Adrenal gland (tissue), 19 donors: ENCODE measurements at places on chromosomes 11 and 22. TPM values are rescaled to one million over a fixed set of nuclear protein-coding genes. Genes with fewer than 3 reads are reported as not detected.
A peak's percentile ranks its signal among the peaks of the same experiment; 100 is the strongest.

DNA sequence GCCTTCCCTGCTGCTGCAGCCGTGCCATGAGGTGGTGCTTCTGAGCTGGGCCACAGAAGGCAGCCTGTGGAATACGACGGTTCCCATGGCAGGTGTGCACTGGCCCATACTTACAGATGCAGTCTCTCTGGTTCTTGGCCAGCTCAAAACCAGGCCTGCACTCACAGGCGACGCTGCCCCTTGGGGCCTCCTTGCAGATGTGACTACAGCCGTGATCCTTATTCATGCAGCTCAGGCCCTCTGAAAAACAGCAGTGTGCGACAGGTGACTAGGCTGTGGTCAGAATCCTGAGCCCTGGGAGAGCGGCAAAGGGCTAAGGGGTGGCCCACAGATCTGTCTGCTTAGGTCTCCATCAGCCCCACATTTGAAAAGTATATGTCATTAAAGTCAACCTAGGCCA lies 22.1 kb downstream of the SCUBE2 start:
- DNase-seq, result no peak
- H3K4me3 ChIP-seq, result no peak overlapping the region
- H3K4me1 ChIP-seq, result peaks cover 9% of the 10 kb centered on the region
- no peaks in the 10 kb centered on the region for H3K36me3 ChIP-seq
- H3K27me3 ChIP-seq, result no peaks in the 10 kb centered on the region
- H3K27ac ChIP-seq, result no peak overlapping the region

- peak overlapping the region; percentile 45 for H3K27ac ChIP-seq
- H3K36me3 ChIP-seq, result no peaks in the 10 kb centered on the region
- no peak for DNase-seq
- no peaks in the 10 kb centered on the region for H3K27me3 ChIP-seq
- peaks cover 4% of the 10 kb centered on the region for H3K4me1 ChIP-seq
Observed at GRCh38 chr22:17576470-17576869, 13.2 kb downstream of the SLC25A18 start.

- H3K36me3 ChIP-seq, result no peaks in the 10 kb centered on the region
- H3K4me1 ChIP-seq, result peaks cover 16% of the 10 kb centered on the region
- H3K4me3 ChIP-seq, result no peak overlapping the region
- no peak overlapping the region for H3K27ac ChIP-seq
Observed at GRCh38 chr11:47398551-47398950, 9.8 kb upstream of the SLC39A13 start.

DNA sequence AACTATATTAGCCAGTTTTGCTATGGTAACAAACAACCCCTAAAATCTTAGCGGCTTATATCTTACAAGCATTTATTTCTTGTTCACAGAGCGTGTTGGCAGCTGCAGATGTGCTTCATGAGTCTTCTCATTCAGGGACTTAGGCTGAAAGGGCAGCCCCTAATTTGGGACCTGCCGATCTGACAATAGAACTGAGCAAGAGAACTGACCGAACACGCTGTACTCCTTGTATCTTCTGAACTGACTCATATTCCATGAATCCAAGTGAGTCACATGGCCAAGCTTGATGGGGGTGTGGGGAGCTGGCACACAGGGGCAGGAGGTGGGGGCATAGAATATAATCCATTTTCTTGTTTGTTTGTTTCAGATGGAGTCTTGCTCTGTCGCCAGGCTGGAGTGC lies 481.7 kb upstream of the CADM1 start:
- no peak overlapping the region for H3K4me3 ChIP-seq
- H3K27ac ChIP-seq, result no peak overlapping the region
- no peaks in the 10 kb centered on the region for H3K36me3 ChIP-seq
- no peaks in the 10 kb centered on the region for H3K4me1 ChIP-seq
- DNase-seq, result no peak

Gene FAT3
- 0.34 TPM for total RNA-seq

DNA sequence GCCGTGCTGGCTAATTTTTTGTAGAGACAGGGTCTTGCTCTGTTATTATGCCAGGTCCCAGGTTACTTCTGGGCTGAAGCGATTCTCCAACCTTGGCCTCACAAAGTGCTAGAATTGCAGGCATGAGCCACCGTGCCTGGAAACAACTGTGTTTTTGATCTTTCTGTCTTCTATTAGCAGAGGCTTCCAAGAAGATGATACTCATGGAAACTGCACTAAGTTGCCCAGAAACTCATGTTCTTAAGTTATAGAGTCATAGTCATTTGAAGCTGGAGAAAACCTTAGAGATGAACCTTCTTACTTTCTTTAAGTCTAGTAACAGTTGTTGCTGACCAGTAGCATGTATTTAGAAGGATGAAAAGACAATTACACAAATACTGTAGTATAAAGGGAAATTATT lies 37.1 kb upstream of the HSPA8 start:
- no peaks in the 10 kb centered on the region for H3K36me3 ChIP-seq
- no peak overlapping the region for H3K27ac ChIP-seq
- H3K4me1 ChIP-seq, result peaks cover 20% of the 10 kb centered on the region
- H3K4me3 ChIP-seq, result no peak overlapping the region
- H3K27me3 ChIP-seq, result no peaks in the 10 kb centered on the region

GRCh38 chr11:87529486-87529885 lies 491.8 kb downstream of the TMEM135 start:
- no peak overlapping the region for H3K4me3 ChIP-seq
- H3K27ac ChIP-seq, result no peak overlapping the region
- H3K4me1 ChIP-seq, result no peaks in the 10 kb centered on the region
- DNase-seq, result no peak

DNA sequence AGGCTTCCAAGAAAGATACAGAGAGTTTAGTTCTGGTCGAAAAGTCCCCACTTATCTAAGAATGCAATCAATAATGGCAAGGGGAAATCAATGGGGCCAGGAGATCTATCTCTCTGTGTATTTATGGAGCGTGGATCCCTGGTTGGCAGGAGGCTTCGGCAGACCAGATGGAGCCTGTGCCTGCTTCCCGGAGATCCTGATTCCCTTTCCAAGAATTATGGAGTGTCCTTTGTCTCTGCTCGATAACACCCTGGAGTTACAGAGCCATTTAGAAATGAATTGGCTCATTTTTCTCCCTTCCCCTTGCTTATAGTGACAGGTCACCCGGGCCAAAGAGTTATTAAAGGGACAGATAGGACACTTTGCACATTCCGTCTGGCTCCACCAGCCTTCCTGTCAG lies 92.4 kb downstream of the ISX start:
- no peaks in the 10 kb centered on the region for H3K4me1 ChIP-seq
- no peaks in the 10 kb centered on the region for H3K36me3 ChIP-seq
- peaks cover 10% of the 10 kb centered on the region for H3K27me3 ChIP-seq
- H3K27ac ChIP-seq, result no peak overlapping the region

GRCh38 chr11:2086239-2087040 lies 52.7 kb downstream of the IGF2 start:
- no peaks in the 10 kb centered on the region for H3K27me3 ChIP-seq
- H3K4me1 ChIP-seq, result no peaks in the 10 kb centered on the region
- H3K36me3 ChIP-seq, result no peaks in the 10 kb centered on the region

- DNase-seq, result no peak
- H3K4me1 ChIP-seq, result no peaks in the 10 kb centered on the region
- no peak overlapping the region for H3K4me3 ChIP-seq
- H3K27me3 ChIP-seq, result no peaks in the 10 kb centered on the region
- H3K36me3 ChIP-seq, result no peaks in the 10 kb centered on the region
Observed at GRCh38 chr22:26161746-26162145, 7.5 kb upstream of the SEZ6L start.

DNA sequence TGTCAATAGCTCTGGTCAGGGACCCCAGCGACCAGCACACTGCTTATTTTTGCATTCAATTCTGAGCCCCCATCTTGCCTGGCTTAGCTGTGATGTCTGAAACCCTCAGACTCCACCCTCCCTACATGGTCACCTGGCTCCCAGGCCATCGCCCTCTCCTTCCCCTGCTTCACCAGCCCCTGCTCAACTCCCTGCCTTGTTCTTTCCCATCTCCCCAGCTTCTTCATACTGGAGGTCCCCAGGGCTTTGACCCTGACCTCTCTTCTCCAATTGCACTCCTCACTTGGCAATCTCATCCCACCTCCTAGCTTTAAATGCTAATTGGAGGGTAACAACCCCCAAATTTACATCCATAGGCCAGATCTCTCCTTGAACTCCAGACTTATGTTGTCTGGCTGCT lies 84.3 kb upstream of the GNAZ start:
- H3K36me3 ChIP-seq, result no peaks in the 10 kb centered on the region
- no peak overlapping the region for H3K4me3 ChIP-seq
- DNase-seq, result no peak
- H3K27me3 ChIP-seq, result no peaks in the 10 kb centered on the region
- H3K27ac ChIP-seq, result no peak overlapping the region

- no peaks in the 10 kb centered on the region for H3K27me3 ChIP-seq
- H3K4me1 ChIP-seq, result no peaks in the 10 kb centered on the region
- no peaks in the 10 kb centered on the region for H3K36me3 ChIP-seq
- H3K27ac ChIP-seq, result no peak overlapping the region
Observed at GRCh38 chr11:72951193-72951592, 137.0 kb downstream of the ATG16L2 start.

DNA sequence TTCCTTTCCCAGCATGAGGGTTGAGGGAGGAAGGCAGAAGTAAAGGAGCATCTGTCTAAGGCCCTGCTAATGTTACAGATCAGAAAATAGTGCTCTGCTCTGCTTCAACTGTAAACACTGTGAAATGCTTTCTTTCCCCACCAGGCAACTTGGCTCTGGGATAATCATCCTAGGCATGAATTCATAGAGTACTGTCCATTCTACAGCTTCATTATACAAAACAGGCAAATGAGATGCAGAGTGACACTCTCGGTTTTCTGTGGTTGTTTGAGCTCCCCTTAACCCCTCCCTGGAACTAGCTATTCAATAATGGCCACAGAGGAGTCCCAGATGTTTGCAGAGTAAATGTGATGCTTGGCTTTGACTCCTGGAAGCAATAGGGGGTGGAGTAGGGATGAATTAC lies 184.3 kb upstream of the CTSC start:
- no peak overlapping the region for H3K4me3 ChIP-seq
- H3K27me3 ChIP-seq, result peaks cover 3% of the 10 kb centered on the region
- H3K4me1 ChIP-seq, result no peaks in the 10 kb centered on the region
- no peak for DNase-seq

DNA sequence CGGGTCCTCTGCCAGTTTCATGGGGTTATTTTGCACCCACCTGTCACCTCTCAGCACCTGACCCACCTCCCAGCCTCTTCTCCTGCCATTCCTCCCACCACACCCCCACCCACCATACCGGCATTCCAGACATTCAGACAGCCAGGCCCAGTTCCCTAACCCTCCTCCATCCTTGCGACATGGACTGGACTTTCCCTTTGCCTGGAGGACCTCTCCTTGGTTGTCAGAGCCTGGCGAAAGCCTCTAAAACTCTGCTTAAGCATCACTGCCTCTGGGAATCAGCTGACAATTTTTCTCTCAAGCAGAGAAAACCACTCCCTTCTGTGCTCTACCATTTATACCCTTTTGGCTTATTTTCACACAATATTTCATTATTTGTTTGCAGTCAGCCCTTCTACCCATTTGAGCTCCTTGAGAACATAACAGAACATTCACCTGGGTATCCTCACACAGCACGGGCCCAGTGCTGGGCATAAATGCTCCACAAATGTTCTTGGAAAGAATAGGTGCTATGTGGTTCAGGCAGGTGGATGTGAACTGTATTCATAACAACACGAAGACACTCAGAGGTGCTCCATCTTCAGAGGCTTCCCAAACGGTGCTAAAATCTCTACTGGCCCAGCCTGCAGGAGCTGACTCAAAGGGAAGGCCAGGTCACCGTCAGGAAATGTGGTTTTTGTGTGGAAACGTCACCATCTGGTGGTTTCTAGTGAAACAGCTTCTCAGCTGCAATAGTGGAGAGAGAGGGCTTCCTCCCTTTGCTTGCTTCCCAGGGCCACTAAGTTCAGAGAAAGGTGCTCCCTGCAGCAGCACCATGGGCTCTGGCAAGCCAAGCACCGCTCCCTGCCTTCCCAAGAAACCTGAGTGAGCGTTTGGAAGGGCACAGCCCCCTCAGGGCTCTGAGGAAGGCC lies 10.4 kb downstream of the SPATA19 start:
- H3K4me1 ChIP-seq, result no peaks in the 10 kb centered on the region
- H3K4me3 ChIP-seq, result no peak overlapping the region
- H3K27ac ChIP-seq, result no peak overlapping the region
- no peaks in the 10 kb centered on the region for H3K36me3 ChIP-seq
- no peaks in the 10 kb centered on the region for H3K27me3 ChIP-seq

Gene C11orf52
- total RNA-seq, result 2.3 TPM
